Endothelial cell (in vitro differentiated cells): ENCODE measurements at places on chromosomes 11 and 22.

GRCh38 chr11:35584321-35584720, 33.9 kb upstream of the FJX1 start:
- no peak for DNase-seq

DNA sequence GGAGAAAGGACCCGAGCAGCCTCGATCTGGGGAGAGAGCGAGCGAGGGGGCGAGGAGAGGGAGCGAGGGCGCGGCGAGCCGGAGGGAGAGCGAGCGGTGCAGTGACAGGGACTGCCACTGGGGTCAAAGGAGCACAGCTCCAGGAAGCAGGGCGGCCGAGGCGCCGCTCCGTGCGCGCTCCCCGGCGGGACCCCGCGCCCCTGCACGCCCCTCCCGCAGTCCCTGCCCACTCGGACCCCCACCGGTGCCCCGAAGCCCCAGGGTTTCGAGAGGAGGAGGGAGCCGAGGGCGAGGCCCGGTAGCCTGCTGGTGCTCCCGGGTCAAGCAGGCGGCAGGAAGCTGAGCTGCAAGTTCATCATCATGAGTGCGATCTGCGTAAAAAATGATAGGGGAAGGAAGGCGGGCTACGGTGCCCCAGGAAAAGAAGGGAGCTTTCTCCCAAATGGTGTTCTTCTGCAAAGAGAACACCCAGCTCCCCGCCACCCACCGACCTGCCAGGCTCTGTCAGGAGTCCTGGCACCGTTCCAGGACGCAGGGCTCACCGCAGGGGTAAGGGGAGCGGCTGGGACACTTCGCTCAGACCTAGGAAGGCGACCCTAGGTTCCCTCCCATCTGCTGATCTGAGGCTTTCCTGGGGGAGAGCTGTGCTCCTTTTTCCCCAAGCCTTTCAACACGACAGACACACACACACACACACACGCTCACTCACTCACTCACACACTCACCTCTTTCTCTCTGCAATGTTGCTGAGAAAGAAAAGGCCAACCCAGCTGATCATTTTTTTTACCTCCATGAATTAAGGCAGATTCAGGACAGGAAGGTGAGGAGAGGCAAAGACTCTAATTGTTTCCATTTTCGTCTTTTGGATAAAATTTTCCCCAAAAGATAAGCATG, at the start of gene MPPED2:
Gene MPPED2 (minus strand): TSS at position 103 of the 894 bp plus-strand sequence. CDS start 5,980 bp downstream, outside the sequence.
- peak; percentile 73 for DNase-seq

DNA sequence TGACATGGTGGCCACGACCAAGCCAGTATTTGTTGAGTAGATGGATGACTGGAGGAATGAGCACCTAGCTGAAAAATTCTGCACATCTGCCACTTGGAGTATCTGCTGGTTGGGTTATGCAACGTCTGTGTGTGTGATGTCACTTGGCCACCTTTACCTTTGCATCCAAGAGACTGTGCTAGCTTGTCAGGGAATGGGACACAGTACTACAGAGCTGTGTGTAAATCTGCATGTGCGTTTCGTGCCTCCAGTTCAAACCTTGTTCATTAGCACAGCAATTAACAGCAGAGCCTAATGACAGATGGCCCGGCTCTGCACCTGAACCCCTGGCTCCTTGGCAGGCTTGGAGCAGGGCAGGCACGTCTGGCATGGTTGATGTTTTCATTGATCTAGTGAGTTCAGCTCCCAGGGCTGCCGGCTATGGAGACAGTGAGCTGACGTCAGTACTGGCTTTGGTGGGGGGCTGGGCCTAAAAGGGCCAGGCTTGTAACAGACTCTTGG, 188.4 kb upstream of the NAV2 start:
- no peak for DNase-seq

GRCh38 chr11:97905671-97906070, 1115.1 kb upstream of the CNTN5 start:
- DNase-seq: no peak

- peak; percentile 29 for DNase-seq
These were observed 7.0 kb downstream of the SERHL2 start for GRCh38 chr22:42560781-42561180.

GRCh38 chr11:84824624-84825023, 802.5 kb downstream of the DLG2 start:
- no peak for DNase-seq

DNA sequence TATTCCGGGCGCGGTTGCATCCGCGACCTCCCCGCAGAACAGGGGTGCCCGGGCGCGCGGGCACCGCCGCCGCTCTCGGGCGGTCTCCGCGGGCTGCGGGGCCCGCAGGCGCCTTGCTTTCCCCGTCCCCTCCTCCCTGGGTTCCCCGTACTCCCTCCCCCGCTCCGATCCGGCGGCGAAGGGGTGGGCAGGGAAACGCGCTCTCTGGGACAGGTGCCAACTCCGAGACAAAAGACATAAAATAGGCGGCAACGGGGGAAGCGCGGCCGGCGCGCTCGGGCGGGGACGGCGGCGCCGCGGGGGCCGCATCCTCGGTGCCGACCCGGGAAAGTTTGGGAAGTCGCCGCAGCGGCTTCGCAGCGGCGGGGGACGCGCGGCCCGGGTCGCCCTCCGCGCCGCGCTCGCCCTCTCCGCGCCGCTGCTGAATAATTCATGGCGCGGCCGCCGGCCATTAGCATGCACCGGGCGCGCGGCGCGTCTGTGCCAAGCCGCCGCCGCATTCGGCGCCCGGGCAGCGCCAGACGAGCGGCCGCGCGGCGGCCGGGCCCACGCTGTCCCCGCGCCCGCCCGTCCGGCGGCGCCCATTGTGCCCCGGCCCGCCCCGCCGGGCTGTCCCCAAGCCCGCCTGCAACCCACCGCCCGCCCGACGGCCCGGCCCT, 78.7 kb upstream of the PPARA start:
- DNase-seq: no peak

- DNase-seq: no peak
These were observed 74.7 kb upstream of the B3GAT1 start for GRCh38 chr11:134486704-134487103.

GRCh38 chr22:25448435-25449051, 115.9 kb upstream of the GRK3 start:
- DNase-seq: no peak

- peak; percentile 40 for DNase-seq
These were observed 60.2 kb downstream of the BRD1 start for GRCh38 chr22:49767355-49768062.

DNA sequence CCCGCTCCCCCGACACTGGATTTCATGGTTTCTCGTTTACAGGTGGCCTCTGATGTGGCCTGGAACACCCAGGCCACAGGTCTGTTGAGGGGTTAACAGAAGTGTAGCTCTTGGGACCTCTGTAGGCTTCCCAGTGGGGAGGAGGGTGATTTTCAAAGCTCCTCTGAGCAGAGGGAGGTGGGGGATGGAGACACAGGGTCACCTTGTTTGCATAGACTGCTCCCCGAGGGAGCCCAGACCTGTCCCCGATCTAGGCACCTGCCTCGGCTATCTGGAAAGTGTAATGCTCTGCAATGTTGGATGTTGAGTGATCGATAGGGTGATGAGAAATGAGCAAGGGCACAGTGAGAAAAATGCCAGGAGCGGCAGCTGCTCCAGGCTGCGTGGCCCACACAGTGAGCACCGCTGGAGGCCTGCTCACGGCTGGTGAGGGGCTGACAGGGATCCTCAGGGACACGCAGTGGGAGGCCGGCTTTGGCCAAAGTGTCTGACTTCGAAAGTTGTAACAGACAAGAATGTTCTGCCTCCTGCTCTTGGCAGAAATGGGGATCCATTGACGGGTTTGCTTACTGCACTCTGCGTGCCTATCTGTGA, 594.1 kb downstream of the BRD1 start:
- DNase-seq: no peak

GRCh38 chr11:105181100-105181499, 41.5 kb upstream of the CARD18 start:
- DNase-seq: no peak

GRCh38 chr11:119903389-119903788, 174.4 kb upstream of the NECTIN1 start:
- no peak for DNase-seq

- no peak for DNase-seq
These were observed 69.3 kb downstream of the CEP164 start for GRCh38 chr11:117396970-117397369.

DNA sequence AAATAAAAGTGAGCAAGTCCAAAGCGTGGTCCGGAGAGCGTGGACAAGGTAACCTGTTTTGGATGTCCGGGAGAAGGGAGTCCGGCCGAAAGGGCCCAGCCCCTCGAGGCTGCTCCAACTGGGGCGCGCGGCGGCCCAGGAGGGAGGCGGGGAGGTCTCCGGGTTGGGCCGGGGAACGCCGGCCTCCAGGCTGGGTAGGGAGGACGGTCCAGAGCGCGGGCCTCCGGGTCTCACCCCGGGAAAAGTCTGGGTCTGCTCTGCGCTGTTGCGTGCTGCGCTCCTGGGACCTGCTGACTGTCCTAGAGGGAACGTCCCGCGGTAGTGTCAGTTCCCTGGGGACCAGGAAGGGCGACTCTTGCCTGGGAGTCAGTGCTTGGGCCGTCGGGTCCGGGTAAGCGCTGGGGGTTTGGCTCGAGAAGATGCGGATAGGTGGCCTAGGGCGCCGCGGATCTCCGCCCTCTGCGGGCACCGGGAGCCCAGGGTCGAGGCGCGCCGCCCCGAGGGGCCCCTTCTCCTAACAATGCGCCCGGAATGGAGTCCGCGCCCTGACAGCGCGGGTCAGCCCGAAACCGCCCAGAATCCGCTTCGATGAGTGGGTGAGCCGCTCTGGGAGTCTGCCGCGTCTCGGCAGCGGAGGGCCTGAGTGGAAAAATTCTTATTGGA, 988 bp upstream of the FLI1 start:
- no peak for DNase-seq

DNA sequence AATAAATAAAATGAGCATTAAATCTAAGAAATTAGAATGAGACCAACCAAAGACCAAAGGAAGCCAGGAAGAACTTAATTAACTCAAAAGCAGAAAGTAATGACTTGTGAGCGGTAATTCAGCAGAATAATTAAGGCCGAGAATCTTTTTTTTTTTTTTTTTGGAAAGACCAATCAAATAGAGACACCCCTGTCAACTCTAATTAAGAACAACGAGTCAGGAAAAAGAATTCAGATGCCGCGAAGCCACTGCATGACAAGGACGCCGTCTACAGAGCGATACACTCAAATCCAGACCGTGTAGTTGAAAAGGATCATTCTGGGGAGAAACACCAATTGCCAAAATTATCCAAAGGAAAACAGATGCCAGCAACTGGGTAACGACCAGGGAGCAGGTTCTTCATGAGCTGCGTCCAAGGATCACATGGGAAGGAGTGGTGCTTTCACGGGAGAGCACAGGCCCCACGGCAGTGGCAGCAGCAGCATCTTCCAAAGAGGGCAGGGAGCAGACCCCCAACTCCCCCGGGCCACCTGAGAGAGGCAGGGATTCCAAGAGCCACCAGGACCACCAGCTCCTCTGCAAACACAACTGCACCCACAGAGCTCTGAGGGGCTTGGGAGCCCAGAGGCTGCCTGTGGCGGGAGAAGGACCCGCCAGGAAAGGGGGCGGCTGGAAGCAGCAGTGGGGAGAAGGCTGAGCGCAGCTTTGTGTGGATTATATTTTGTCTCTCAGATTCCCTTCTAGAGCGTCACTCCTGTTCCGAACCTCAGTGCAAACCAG, 469.8 kb downstream of the BRD1 start:
- no peak for DNase-seq

- DNase-seq: no peak
These were observed 1000.9 kb downstream of the DLG2 start for GRCh38 chr11:84626256-84626655.

DNA sequence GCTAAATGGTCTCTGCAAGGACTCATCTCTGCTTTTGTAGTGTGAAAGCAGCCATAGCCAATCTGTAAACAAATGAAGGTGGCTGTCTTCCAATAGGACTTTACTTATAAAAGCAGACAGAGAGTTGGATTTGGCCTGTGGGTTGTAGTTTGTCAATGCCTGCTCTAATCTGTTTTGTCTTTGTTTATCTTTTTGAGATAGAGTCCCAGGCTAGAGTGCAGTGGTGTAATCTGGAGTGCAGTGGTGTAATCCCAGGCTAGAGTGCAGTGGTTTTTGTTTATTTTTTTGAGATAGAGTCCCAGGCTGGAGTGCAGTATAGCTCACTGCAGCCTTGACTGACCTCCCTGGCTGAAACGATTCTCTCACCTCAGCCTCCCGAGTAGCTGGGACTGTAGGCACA, 8.6 kb downstream of the PPP6R3 start:
- no peak for DNase-seq

- DNase-seq: no peak
These were observed 66.4 kb upstream of the WNT7B start for GRCh38 chr22:46043339-46043738.

DNA sequence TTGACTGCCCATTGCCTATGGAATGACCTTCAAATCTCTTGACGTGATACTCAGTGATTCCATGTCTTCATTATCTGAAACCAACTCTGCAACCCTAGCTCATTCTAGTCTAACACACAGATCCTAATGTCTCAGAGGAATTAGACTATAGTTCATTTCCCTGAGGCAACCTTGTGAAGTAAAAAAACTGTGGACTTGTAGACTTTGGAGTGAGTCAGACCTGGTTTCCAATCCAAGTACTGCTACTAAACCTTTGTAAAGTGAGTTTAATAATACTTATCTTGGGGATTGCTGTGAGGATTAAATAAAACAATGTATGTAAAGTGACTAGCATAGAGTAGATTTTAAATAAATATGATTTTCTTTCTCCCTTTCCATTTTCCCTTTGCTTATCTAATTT, 226.1 kb downstream of the BLID start:
- DNase-seq: no peak

GRCh38 chr11:117837791-117838190, 13.2 kb upstream of the FXYD2 start:
- no peak for DNase-seq

GRCh38 chr11:44318369-44318768, 8.4 kb upstream of the ALX4 start:
- DNase-seq: no peak

- no peak for DNase-seq
These were observed 173.9 kb downstream of the SHANK2 start for GRCh38 chr11:71078482-71078881.

- no peak for DNase-seq
These were observed 23.3 kb upstream of the MMP7 start for GRCh38 chr11:102553835-102554282.

DNA sequence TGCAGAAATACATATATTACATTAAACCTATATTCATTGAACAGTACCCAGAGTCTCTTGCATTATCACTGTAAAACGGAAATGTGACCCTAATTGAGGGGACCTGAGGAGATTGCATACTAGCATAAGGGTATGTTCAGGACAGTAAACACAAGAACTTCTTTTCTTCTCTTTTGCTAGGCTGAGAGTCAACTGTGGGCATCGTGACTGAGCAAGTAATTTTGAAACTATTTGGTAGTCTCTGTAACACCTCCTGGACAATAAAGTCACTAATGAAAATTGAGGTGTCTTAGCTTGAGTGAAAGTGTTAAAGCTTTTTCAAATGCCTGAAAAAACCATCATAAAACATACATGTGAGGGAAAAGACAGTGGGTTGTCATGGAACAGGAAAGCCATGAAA, 90.9 kb downstream of the PDHX start:
- DNase-seq: no peak

- no peak for DNase-seq
These were observed 11.7 kb upstream of the MRGPRE start for GRCh38 chr11:3243880-3244279.

DNA sequence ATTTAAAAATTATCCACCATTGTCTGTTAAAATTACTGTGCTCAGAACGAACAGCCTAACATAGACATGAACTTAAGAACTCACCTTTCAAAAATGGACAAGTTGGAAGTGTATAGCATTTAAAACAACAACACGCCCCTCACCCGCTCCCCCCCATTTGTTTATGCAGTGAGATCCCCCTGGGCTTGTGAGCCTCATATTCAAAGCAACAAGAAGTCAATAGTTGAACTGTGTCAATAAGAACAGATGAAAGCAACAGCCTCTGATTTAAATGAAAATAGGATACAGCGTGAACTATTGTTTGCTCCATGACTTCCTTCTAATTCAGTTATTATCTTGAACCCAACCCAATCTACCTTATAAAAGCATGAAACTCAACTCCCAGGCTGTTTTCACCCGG, 314.2 kb downstream of the BLID start:
- no peak for DNase-seq
